ENCODE measurements at places on chromosomes 5 and 9.

GRCh38 chr9:112348257-112349007 is 15.0 kb upstream of the PTBP3 start:
- peak; percentile 88 for DNase-seq

DNA sequence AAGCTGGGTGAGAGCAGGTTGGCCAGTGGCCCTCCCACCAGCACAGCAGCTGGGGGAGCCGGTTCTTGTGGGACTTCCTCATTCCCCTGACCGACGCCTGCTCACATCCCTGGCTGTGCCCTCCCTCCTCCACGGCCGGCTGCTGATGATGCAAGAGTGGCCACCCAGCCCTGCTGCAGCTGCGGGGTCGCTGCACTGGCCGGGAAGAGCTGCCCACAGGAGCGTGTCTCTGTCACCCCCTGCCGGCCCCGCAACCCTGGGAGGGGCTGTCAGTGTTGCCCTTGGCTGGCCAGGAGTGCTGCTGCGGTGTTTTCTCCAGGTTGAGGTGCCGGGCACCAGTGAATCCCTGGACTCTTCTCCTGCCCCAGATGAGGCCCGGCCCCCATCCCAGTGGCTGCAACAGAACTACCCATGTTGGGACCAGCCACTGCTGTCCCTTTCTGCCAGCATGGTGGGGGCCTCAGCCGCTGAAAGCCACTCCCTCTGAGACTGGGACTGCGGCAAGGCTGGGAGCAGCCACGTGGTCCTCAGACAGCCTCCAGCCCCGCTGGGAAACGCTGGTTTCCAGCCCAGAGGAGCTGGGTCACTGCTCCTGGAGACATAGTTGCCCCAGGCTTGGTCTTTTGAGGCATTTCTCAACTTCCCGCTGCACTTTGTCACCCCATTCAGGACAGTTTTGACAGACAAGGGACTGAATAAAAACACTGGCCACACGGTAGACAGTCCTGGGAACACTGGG is 739 bp downstream of the CARD9 start:
- DNase-seq: no peak

GRCh38 chr9:78612091-78612490 is 315.2 kb downstream of the PSAT1 start:
- DNase-seq: no peak

DNA sequence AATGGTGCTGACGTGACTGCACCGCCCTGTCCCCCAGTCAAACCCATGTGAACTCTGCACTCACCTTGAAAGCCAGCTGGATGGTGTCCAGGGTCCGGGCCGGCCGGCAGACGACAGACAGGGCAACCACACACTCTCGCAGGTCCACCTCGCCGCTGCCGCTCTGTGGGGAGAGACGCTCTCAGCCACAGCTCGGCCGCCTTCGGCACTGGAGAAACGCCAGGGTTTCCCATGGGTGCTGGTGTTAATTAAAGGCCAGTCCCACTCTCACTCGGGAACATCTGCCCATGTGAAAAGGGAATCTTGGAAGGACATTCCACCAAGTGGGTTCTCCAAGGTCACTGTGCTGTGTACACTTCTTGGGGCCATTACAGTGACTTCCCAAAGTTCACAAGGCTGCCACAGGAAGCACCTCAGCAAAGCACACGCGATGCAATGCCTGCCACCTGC is 25.5 kb upstream of the SLC6A3 start:
- DNase-seq: no peak

DNA sequence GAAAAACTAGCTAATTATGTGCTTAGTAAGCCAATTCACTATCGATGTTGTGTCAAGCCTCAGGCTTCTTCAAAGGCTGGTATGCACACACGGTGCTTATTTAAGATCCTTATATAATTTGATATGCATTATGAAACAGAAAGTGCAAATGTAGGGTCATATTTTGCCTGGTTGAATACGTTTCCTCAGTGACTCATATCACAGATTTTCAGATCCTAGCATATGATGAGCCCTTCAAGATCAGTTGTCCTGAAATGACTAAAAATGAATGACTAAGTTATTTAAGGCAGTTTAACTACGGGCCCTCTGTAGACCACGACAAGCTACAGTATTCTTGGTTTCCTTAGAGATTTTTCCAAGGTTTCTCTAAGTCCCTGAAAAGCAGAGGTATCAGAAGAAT is 778.3 kb downstream of the PRELID2 start:
- no peak for DNase-seq

DNA sequence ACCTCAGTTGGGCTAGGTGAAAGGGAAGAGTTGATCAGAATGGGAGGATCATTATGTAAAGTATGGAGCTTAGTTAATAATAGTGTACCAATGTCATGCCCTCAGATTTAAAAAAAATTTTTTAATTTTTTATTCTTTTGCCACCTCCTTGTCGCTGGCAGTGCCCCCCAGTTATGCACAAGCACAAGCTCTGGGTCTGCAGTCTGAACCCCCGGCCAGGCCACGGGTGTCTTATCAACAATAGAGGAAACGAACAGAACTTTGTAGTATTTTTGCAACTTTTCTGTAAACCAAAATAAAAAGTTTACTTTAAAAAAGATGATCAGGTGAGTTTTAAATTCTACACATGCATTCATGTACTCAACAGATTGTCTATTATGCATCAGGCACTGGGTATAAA is 1.4 kb upstream of the GM2A start:
- no peak for DNase-seq

- no peak for DNase-seq
These were observed 71.0 kb upstream of the PLPP6 start for GRCh38 chr9:4591123-4591500.
